ENCODE measurements at places on chromosomes 13 and 19.

DNA sequence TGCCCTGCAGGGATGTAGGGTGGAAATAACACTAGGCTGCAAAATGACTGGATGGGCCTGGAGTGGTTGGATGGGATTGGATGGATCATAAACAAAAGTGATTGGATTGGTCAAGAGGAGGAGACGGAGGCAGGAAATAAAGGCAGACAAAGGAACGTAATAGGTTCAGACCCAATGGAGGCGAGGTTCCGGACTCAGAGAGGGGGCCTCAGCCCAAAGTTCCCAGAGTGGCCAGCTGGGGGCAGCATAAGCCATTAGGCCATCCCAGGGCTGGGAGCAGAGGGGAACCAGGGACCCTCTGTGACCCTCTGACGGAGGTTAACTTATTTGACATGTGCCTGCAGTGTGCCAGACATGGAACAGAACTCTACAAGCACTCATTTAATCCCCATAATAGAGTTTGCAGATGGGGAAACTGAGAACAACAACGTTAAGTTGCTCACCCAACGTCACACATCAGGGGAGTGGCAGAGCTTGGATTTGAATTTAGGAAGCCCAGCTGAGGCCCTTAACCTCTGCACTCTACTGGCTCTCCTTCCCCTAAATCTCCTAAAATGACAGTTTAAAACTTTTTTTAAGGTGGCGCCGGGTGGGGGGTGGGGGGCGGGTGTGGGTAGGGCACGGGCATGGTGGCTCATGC, 15.3 kb upstream of the MAP1S start:
- H3K4me1 ChIP-seq = no peaks in the 10 kb centered on the region
- no peak overlapping the region for H3K27ac ChIP-seq
- peak; percentile 81 for DNase-seq
- H3K4me3 ChIP-seq = no peak overlapping the region
- no peaks in the 10 kb centered on the region for H3K36me3 ChIP-seq

DNA sequence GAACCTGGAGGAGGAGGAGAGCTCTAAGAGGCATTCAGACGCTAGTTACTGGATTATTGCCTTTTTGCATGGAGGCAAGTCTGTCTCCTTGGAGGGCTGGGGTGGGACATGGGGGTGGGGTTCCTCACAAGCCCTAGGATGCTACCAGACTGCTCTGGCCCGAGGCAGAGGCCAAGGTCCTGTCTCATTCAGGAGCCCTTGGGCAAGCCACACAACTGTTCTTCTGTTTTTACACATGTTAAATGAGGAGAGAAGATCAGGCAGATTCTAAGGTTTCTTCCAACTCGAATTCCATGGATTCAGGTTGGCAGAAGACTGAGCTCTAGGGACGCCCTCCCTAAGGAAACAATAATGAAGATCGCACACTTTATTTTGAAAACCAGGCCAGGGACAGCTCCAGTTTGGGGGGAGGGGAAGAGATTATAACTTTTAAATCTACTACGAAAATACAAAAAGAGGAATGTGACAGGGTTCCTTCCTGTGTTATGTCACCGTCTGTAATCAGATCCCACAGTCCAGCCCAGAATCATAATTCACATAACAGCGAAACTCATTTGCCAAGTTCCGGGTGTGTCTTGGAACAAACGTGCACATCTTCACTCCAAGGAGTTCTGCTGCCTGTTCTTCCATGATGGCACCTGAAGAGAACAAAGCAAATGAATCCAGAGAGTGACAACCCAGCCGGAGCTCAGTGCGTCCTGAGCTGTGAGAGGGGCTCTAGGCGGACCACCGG, 25.2 kb downstream of the IL17D start:
- DNase-seq = no peak
- H3K36me3 ChIP-seq = peaks cover 10% of the 10 kb centered on the region
- no peaks in the 10 kb centered on the region for H3K4me1 ChIP-seq
- H3K27ac ChIP-seq = no peak overlapping the region

DNA sequence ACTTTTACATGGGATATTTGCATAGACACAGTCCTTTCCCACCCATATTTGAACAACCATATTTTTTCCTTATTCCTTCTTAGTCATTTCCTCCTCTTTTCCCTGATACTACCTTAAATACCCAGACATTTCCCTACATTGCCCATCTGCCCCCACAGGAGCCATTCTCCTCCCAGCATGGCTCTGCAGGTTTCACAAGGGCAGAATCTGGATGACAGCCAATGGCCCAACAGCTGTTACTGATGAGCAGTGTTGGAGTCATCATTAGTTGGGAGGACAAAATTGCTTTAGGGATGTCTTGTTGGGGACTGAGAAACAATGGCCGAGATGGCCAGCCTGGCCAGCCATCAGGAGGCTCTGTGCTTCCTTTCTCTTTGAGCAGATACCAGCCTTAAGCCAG, 209.5 kb downstream of the KLF5 start:
- no peak for DNase-seq
- no peaks in the 10 kb centered on the region for H3K27me3 ChIP-seq
- H3K4me1 ChIP-seq = no peaks in the 10 kb centered on the region
- H3K27ac ChIP-seq = no peak overlapping the region

DNA sequence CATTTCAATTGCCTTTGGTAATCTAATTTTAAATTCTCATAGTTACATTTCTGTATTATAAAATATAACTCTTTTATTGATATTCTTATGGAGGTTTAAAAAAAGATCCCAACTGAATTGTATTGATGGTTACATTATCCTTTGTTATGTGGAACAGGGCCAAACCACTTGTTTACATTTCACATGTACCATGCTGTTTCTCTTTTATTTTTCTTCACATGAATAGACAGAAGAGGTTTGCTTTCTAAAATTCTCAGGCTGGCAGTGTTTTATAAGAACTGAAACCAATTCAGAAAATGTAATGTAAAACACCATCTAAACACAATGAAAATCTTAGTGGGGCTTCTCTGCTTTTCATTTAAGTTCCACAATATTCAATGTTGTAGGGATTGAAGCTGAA, 122.5 kb downstream of the GPC5 start:
- no peaks in the 10 kb centered on the region for H3K27me3 ChIP-seq
- DNase-seq = no peak
- no peaks in the 10 kb centered on the region for H3K4me1 ChIP-seq
- H3K27ac ChIP-seq = no peak overlapping the region
- H3K36me3 ChIP-seq = no peaks in the 10 kb centered on the region
- no peak overlapping the region for H3K4me3 ChIP-seq

DNA sequence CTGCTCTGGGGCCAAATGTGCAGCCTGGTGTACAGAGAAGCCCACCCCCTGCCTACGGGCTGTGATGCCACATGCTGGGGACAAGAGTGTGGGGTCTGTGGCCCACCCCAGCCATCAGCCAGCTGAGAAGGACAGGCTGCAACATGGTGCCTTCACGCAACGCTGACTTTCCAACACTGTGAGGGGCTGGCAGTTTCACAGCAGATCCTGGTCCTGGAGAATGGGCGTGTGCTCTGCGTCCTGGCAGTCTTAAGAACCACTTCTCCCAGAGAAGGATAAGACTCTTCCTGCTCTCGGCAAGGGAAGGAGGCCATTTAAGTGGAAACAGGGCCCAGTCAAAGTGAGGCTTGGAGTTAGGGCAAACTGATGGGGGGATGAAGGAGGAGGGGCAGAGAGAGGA, 4.6 kb downstream of the LRRC4B start:
- no peaks in the 10 kb centered on the region for H3K36me3 ChIP-seq
- peaks cover 19% of the 10 kb centered on the region for H3K4me1 ChIP-seq
- no peak overlapping the region for H3K4me3 ChIP-seq
- DNase-seq = no peak
- no peak overlapping the region for H3K27ac ChIP-seq
- H3K27me3 ChIP-seq = peaks cover 50% of the 10 kb centered on the region

DNA sequence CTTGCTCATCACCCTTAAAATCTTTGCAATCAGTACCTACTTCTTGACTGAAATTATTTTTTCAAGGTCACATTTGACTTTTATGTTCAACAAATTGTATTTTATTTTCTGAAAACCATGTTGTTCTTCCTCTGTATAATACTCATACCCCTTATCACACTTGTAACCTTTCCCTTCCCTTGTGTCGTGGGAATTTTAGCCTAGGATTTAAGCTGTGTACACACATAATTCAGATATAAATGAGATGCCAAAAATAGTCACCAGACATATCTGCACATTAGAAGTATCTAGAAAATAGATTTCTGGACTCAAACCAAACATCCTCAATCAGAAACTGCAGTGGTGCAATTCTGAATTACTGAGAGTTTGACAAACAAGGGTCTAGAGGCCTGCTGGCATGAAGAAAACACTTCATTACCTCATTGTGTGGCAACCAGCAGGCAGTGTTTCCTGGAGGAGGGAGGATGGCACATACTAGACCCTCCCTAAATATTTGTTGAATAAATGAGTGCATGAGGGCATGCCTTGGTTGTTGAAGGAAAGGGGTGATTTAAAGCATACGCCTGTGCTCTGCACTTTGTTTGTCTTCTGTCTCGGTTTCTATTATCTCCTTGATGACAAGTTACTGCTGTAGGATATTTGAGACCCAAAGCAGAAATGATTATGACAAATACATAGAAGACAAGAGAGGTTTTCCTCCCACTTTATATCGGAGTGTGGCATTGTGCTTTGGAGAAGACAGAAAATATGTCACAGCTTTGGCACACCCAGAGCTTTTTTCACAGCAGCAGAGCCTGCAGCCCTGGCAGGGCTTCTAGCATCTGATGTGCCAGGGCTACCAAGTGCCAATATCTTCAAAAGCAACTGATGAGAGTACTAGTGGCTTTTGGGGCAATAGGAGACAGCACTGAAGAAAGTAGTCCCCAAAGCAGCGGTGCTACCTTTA, 881.1 kb downstream of the PCDH9 start:
- DNase-seq = no peak
- H3K27me3 ChIP-seq = no peaks in the 10 kb centered on the region
- no peaks in the 10 kb centered on the region for H3K4me1 ChIP-seq
- no peak overlapping the region for H3K4me3 ChIP-seq
- H3K36me3 ChIP-seq = no peaks in the 10 kb centered on the region

- H3K4me1 ChIP-seq = no peaks in the 10 kb centered on the region
- DNase-seq = no peak
- no peaks in the 10 kb centered on the region for H3K36me3 ChIP-seq
These were observed 14.2 kb downstream of the CACNA1A start for GRCh38 chr19:13492128-13492527.

DNA sequence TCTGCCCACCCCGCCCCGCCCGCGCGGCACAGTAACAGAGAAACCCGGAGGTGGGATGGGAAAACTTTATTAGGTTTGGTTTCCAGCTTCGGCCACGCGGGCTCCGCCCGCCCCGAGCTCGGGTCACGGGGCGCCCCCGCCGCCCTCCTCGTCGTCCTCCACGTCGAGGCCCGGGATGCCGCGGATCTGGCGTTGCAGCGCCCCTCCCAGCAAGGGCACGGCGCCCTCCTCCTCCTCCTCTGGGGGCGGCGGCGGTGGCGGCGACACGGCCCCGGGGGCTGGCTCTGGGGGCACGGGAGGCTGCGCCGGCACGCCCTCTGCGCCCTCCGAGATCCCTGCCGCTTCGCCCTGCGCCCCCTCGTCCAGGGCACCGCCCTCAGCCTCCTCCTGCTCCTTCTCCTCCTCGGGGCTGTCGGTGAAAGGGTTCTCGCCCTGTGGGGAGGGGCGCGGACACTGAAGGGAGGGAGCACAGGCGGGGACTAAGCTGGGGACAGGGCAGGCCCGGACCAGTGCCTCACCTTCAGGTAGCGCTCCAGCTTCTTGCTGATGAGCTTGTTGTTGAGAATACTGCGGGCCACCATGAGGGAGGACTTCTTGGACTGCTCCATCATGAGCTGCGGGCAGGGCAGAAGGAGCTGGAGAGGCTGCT, 536 bp upstream of the AKAP8 start:
- DNase-seq = no peak
- H3K4me3 ChIP-seq = peak overlapping the region; percentile 95
- peaks cover 20% of the 10 kb centered on the region for H3K36me3 ChIP-seq
- peaks cover 48% of the 10 kb centered on the region for H3K4me1 ChIP-seq
- H3K27me3 ChIP-seq = peaks cover 2% of the 10 kb centered on the region

GRCh38 chr19:38707512-38708114, 36.7 kb downstream of the CAPN12 start:
- no peaks in the 10 kb centered on the region for H3K27me3 ChIP-seq
- no peak for DNase-seq
- no peaks in the 10 kb centered on the region for H3K4me1 ChIP-seq
- peaks cover 21% of the 10 kb centered on the region for H3K36me3 ChIP-seq
- H3K4me3 ChIP-seq = no peak overlapping the region
- no peak overlapping the region for H3K27ac ChIP-seq

- no peak overlapping the region for H3K4me3 ChIP-seq
- peak overlapping the region; percentile 32 for H3K27ac ChIP-seq
- no peak for DNase-seq
- no peaks in the 10 kb centered on the region for H3K27me3 ChIP-seq
These were observed 32.6 kb downstream of the SLC7A1 start for GRCh38 chr13:29562786-29563438.

- H3K36me3 ChIP-seq = peaks cover 3% of the 10 kb centered on the region
- H3K27ac ChIP-seq = no peak overlapping the region
- peaks cover 66% of the 10 kb centered on the region for H3K4me1 ChIP-seq
- H3K27me3 ChIP-seq = no peaks in the 10 kb centered on the region
- no peak overlapping the region for H3K4me3 ChIP-seq
These were observed 5.7 kb upstream of the LYPD3 start for GRCh38 chr19:43471091-43471490.

DNA sequence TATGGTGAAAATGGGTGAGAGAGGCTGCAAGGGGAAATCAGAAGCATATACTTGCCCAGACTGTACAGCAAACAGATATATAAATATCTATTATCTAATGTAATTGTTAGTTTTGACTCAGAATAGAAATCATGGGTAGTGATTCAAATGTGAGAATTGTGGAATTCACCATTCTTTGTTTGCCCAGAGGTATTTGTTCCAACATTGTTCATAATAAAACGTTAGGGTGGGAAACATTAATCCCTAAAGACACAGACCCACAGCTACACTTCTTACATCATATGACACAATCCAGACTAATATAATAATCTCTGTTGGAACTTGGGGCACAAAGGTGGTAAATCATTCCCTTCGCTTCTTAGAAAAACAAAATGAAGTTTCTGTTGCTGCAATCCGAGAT, 646.5 kb upstream of the SLITRK6 start:
- no peaks in the 10 kb centered on the region for H3K27me3 ChIP-seq
- H3K4me3 ChIP-seq = no peak overlapping the region
- no peak overlapping the region for H3K27ac ChIP-seq
- no peak for DNase-seq

DNA sequence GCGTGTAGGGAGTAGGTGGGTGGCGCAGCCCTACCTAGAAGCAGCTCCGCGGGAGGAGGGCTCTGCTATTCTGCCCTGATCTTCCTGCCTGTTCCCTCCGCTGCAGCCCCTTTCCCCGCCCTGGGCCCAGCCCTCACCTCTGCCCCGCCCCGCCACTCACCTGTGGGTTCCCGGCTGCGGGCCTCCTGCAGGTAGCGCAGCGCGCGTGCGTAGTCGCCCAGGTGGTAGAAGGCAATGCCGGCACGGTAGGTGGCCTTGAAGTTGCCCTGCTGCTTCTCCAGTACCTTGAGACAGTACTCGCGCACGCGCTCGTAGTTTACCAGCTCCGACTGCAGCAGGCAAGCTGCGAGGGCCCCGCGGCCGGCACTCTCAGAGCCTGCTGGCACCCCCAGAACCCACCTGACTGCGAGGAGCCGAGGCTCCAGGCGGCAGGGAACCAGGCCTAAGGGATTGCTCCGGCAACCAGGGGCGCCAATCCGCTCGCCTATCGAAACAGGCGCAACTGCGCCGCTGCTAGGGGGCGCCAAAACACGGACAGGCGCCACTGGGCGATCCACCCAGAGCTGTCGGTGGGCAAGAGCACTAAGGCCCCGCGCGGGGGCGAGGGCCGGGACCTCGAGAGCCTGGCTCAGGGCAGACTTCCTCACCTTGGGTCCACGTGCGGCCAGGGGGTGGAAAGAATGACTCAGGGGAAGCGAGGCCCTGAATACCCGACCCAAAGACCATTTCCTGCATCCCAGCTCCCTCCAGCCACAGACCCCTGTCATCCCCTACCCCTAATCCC, 965 bp downstream of the TTC9B start:
- peak; percentile 41 for DNase-seq
- peaks cover 50% of the 10 kb centered on the region for H3K27me3 ChIP-seq
- H3K36me3 ChIP-seq = peaks cover 3% of the 10 kb centered on the region
- no peak overlapping the region for H3K27ac ChIP-seq
- peaks cover 17% of the 10 kb centered on the region for H3K4me1 ChIP-seq
